ENCODE measurements at places on chromosomes 1 and 21.

DNA sequence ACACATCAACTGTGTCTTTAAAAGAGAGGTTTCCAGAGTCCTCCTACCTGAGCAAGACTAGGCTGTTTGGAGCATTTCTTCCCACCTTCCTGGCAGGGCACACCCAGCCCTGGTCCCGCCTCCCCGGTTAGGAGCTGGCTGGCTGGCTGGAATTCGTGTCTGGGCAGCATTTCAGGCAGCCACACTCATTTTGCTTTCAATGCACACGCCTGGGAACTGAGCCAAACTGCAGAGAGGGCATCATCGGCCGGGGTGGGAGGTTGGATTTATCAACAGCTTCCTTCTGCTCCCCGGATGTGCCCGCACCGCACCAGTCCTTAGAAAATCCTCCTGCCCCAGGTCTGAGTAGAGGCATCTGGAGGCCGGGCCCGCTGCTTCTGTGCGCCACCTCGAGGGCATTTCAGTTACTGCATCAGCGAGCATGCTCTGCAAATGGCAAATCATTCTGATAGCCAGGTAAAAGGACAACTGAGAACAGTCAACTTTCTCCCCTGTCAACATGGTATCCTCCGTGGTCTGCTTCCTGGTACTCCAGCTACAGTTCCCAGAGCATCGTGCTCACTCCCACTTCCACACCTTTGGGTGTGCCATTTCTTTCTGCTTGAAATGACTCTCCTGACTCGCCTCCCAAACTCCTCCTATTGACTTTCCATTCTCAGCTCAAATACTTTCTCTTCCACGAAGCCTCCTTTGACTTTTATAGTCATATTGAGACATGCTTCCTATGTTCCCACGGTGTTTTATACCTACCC, 20.6 kb downstream of the TCEA3 start:
- peak; percentile 93 for DNase-seq

DNA sequence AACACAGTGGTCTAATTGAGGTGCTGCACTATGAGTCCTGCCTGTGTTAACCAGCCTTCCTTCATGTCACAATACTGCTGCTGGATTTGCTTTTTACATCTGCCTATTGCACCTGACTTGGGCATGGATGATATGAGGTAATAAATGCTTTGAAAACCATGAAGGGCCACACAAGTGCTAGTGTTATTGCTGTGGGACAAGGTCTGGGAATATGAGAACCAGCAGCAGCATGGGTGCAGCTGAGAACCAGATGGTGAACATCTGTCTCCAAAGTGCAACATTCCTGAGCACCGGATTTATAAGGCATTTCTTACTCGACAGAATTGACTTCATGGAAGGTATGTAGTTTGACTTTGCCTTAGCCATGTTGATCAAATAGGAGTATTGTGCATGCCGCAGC, 16.6 kb downstream of the TRIM45 start:
- DNase-seq: no peak

- no peak for DNase-seq
Measured at GRCh38 chr21:44272284-44272858, 10.7 kb upstream of the DNMT3L start.

DNA sequence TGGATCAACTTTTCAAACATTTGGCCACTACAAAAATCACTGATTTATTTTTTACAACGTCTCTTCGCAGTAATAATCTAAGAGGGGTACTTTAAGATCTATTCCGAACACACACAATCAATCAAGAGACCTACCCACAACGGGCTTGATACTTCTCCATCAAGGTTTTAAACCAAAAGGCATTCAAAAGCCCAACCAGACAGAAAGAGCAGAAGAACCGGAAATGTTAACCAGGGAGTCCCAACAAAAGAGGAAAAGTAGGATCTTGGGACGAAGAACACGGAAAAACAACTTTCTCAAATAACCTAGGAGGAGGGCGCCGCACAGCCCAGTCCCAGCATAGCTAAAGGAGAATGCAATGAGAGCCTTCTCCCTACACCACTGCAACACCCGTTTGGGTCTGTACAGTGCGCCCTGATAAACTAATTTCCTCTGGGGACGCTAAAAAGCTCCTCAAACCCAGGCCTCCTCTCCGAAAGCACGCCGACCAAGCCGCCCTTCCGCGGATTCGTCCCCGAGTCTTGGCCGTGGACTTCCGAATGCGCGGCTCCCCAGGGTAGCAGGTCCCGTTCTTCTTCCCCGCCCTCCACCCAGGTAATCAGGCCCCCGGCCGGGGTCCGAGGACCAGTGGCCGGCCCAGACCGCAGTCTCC, 623 bp downstream of the RPL22 start:
- no peak for DNase-seq

- DNase-seq: peak; percentile 57
Measured at GRCh38 chr1:198556971-198557370, 16.5 kb upstream of the ATP6V1G3 start.

DNA sequence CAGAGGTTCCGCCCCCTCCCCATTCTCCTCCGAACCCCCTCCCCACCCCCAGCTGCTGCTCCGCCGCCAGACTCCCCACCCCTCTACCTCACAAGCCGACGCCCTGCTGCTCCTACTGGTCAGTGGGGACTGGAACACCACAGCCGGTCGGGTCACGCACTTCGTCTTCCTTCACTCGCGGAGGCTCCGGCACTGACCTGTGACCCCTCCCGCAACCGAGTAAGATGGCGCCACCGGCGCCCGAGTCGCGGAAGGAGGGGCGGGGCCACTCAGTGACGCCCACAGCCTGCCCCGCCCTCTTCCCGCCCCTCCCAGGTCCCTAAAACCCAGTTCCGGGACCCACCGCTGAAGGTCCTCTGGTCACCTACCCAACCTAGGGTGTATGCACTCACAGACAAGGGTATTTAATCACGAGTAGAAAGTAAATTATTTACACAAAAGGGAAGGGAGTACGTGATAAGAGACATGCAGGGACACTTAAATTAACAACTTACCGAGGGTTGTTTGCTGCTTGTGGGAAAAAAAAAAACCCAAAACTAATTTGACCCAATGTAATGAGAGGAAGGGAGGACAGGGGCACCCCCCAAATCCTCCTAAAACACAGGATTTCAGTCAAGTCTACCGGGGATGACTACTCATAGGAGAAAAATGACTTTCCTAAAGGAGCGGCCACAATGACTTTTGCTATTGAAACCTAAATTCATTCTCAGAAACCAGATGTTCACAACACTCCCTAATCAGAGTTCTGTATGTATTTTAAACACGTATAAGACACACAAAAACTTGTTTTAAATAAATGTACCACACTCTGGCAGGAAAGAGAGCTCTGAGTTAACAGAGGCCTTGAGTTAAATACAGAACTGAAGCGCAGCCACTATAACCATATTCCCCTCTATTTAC, at the start of gene RIT1:
Gene RIT1 (minus strand): TSS at position 194 of the 900 bp plus-strand sequence. CDS start 588 bp downstream, outside the sequence.
- peak; percentile 74 for DNase-seq
